ENCODE measurements at places on chromosomes 6 and 20.

GRCh38 chr20:45967551-45968080 lies 4.4 kb downstream of the ZNF335 start:
- no peak for DNase-seq

DNA sequence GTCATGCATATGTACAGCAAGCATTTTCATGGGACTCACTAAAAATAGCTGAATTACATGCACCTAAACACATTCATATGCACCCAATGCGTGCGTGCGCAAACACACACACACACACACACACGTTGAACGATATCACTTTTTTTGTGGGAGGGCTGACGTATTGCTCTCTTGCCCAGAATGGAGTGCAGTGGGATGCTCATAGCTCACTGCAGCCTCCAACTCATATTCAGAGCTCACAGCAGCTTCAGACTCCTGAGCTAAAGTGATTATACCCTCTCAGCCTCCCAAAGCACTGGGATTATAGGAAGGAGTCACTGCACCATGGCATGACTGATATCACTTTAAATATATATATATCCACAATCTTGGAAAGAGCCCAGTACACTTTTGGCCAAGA lies 620.4 kb upstream of the MANEA start:
- no peak for DNase-seq

- no peak for DNase-seq
Observed at GRCh38 chr6:99143108-99143861, 195.5 kb upstream of the FBXL4 start.

GRCh38 chr6:169806701-169807100 lies 55.3 kb downstream of the ERMARD start:
- no peak for DNase-seq

DNA sequence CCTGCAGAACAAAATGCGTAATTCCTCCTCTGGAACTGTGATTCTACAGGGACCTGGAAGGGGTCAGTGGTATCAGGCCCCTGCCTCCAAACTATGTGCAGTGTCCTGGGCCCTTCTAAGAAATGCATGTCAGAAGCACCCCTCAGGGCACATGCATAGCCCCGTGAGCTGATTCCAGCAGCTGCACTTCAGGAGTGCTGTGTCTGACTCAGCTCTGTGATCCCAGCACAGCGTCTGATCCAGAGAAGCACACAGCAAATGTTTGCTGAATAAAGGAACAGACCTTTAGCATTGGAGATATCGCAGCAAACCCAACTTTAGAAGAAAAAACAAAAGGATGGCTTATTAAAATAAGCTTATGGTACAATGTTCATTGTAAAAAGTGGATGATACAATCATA lies 15.8 kb upstream of the MAFB start:
- DNase-seq, result no peak

GRCh38 chr20:48717095-48717672 lies 110.6 kb downstream of the PREX1 start:
- no peak for DNase-seq

GRCh38 chr6:14921878-14922671 lies 323.8 kb upstream of the JARID2 start:
- no peak for DNase-seq

- DNase-seq, result no peak
Observed at GRCh38 chr6:124870611-124871459, 91.4 kb upstream of the RNF217 start.

GRCh38 chr20:39983655-39984054 lies 705.4 kb downstream of the MAFB start:
- DNase-seq, result no peak

GRCh38 chr6:52663120-52663935 lies 7.6 kb upstream of the TMEM14A start:
- DNase-seq, result no peak

DNA sequence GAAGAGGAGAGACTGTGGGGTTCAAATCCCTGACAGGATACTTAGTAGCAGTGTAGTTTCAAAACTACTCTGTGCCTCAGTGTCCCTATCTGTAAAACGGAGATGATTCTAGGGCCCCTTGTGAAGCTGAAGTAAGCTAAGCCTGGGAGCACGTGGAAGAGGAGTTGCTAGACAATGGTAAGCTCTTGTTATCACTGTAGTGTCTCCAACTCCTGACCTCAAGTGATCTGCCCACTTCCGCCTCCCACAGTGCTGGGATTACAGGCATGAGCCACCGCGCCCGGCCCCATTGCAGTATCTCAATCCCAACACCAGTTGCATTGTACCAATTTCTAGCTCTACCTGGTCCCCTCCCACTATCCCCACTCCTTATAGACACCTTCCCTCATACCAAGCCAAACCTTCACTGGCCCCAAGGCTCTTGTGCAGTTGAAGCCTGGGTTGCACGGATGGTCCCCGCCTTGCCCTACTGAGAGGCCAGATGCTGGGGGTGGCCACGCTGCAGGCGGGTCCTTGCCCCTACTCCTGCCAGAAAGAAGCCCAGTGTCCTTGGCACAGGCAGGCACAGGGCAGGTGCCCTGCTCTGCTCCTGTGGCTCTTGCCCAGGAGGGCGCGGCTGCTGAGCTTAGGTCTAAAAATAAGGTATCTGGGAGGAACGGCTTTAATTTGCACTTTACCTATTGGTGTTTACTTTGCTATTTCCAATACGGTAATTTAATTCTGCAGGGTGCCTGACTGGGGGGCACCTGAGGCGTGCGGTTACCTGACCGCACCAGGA lies 118.1 kb downstream of the VEGFA start:
- DNase-seq, result no peak

GRCh38 chr6:35288834-35289233 lies 8.8 kb upstream of the DEF6 start:
- DNase-seq, result no peak

DNA sequence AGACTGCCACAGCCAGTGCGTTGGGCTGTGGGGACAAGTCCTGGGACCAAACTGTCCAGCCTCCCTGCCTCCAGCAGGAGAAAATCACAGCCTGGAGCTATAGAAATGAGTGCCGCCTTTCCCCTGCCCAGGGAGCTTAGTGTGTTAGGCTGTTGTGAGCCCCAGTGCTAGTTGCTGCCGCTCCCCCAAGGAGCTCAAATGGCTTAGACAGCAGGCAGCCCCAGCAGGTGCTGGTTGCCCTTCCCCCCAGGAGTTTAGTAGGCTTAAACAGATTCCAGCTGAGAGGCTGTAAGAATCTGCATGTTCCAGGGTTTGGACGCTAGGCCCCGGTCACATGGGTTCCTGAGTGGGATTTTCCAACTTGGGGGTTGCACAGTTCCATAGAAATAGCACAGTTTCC lies 27.2 kb upstream of the HMGN3 start:
- DNase-seq, result no peak

DNA sequence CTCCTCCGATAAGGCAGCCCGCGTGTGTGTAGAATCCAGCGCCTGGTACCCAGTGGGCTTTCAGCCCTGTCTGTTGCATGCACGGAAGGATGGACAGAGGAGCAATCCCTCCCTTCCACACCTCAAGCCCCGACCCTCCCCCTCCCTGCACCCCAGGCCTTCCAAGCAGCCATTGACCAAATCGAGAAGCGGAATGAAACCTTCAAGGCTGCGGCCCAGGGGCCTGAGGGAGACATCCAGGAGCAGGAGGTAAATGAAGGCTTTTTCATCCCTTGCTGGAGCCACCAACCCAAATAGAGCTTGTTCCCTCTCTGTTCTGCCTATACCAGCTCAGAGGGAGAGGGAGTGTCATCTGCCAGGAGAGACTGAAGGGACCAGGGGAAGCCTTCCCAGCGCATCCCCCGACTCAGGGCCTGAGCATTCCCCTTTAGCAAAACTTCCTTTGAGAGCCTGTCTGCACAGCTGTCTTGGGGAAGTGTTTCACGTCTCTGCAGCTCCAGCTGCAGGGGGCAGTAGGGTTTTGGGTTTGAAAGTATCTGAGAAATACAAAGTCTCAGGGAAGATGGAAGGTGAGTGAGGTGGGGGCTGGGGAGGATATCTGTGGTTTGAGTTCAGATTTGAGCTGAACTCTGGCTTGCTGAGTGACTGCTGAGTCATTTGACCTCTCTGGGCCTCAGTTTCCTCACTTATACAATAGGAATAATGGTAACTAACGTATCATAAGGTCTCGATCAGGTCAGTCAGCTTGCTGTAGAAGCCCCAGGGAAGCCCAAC lies 16.1 kb downstream of the FGD2 start:
- no peak for DNase-seq

Measured in right lobe of liver (tissue), 6 donors.